Uterus (tissue), 4 donors: ENCODE measurements at places on chromosomes 5 and 9. TPM values are rescaled to one million over a fixed set of nuclear protein-coding genes. Genes with fewer than 3 reads are reported as not detected.

DNA sequence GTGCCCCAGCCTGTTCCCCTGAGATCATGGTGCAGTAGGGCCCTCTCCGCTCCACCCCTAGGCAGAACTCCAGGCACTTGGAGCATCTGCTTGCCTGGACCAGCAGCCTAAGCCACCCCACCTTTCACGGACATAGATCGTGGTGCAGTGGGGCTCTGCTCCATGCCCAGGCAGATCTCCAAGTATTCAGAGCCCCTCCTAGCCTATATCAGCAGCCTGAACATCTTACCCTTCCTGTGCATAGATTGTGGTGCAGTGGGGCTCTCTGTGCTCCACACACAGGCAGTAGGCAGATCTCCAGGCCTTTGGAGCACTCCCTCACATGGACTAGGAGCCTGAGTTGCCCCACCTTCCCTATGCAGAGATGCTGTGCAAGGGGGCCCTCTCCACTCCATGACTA, 103.0 kb downstream of the GLIS3 start:
- DNase-seq: no peak

- no peak for DNase-seq
Observed at GRCh38 chr5:106634375-106634774, 1036.4 kb downstream of the EFNA5 start.

TCF7 gene
- not detected for total RNA-seq

DNA sequence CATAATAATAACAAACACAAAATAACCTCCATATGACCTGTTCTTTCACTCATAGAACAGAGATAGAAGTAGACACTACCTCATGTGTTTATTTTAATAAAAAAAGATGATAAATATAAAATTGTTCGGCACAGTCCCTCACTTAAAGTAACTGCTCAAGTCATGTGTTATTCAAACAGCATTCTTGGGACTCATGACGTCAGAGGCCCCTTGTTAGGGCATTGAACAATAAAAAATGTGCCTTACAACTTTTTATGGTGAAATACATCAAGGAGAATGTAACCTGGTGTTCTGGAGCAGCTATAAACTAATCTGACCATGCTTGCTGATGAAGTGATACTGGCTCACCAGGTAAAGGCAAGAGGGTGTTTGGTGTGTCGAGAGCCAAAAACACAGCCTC, 12.2 kb upstream of the NDFIP1 start:
- DNase-seq: no peak

MAML1 gene
- total RNA-seq: 21.8 TPM

DNA sequence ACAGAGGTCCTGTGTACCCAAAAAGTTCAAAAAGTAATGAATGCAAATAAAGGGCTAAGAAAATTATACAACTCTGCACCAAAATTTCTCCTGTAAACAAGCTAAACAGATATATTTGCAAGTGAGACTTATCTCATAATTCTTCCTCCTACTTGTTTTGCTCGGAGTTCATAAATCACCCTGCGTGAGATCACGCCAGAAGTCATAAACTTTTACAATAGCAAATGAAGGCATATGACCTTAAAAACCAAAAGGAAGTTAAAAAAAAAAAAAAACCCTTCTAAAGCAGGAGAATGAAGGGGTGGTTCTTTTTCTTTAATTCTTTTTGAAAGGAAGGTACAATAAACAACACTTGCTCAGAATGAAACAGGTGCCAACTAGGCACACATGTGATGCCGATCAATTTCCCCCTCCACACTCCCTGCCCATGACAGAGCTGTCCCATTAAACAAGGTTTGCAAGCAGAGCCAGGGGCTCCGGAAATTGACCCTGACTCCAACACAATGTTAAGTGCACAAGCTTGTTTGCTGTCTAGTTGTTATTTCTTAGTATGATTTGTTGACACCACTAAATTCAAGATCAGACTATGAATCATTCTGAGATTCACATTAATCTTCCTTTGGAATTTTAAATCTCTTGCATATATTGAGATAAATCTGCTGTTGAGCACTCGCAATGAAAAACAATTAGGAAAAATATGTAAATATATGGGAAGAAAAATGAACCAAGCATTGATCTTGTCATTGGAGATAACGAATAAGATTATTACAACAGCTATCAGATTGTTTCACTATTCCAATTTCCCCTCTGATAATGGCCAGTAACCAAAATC, 46.3 kb downstream of the DROSHA start:
- peak; percentile 63 for DNase-seq
